ENCODE measurements at places on chromosomes 13 and 19.

DNA sequence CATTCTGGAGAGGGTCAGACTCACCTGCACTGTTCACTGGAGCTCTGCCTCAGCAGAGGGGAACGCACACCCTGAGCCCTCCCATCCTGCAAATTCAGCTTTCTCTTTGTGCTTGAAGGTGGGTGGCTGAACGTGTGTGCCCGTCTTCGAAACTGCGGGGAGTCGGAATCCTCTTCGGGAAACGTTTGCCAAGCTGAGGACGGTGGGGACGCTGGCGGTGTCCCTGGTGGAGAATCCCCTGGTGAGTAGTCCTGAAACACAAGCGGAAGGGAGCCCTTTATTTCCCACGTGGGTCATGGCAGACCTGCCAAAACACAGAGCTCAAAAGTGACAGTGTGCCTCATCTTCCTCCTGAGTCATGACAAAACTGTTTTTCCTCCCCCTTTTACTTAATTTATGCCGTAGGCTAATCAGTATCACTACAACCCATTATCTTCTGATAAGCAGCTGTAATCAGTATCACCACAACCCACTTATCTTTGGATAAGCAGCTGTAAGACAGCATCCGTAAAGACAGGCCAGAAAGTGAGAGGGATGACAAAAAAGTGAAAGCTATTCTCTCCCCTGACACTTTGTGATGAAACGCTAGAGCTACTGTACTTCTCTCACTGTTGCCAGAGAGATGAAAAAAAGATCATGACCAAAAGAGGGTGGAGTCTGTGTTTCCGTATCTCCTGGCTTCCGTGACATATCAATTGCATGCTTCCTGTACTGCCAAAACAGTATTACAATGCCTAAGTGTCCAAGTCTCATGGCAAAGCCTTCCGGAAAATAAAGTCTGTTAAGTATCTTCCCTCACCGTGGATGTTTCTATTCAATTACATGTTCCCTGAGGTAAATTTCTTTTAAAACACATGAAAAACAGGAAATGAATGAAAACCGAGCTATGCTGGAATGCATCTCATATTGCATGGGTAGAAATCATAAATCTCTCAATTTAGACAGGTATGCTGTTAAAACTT, 155.5 kb downstream of the TBC1D4 start:
- DNase-seq = no peak

DNA sequence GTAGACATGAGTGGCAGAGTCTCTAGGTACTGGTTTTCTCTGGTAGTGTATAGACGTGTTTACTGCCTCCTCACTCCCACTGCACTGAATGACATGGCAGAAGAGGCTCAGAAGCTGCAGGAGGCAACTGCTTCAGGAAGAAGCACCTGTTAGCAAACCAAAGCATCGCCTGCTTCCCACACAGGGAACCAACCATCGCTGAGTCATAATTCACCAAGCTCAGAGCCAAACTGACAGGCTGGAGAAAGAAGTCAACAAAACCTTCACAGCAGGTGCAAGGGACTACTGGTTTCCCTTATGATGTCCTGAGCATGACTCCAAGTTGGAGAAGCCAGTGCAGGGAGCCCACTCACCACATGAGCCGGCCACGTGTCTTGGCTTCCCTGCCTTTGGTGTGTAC, 69.8 kb downstream of the KCTD12 start:
- DNase-seq = peak; percentile 91

GRCh38 chr13:29947839-29948238, 97.4 kb upstream of the UBL3 start:
- DNase-seq = no peak

DNA sequence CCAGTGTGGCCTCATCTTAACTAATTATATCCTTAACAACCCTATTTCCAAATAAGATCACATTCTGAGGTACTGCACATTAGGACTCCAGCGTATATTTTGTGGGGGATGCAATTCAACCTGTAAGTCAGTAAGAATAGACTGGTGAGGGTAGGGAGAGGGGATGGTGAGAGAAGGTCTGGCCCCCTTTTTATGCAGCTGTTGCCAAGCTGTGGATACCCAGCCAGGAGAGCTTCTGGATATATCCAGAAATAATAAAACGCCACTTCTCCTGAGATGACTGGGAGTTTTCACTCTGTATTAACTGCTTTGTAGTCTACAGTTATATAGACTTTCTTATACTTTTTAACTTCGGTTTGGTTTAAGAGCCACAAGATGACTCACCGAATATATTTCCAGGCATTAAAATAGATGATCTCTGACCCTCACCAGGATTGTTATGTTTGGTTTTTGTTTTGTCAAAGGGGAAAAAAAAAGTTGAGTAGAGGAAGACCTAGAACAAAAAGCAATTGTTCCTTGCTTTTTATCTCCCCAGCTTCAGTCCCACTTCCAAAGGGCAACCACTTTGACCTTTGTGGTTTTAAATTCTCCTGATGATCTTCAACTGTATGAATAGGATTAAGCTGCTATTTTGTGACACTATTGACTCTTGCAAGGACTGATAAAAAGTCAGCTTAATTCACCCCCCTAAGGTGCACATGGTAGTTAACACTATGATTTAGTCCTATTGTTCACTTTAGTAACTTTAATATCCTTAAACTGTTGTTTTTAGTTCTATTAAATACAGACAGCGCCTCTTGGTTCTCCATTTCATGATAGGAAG, 3.1 kb upstream of the NEK3 start:
- DNase-seq = no peak

- peak; percentile 71 for DNase-seq
Observed at GRCh38 chr19:49512970-49513745, 697 bp downstream of the FCGRT start.

GRCh38 chr13:38686577-38687245, at the start of gene FREM2:
Gene FREM2, plus strand, starts transcription at chr13:38687077. Its CDS starts 268 bp downstream, at chr13:38687345.
- peak; percentile 88 for DNase-seq

- no peak for DNase-seq
Observed at GRCh38 chr19:43351998-43352746, 1.3 kb upstream of the CD177 start.

DNA sequence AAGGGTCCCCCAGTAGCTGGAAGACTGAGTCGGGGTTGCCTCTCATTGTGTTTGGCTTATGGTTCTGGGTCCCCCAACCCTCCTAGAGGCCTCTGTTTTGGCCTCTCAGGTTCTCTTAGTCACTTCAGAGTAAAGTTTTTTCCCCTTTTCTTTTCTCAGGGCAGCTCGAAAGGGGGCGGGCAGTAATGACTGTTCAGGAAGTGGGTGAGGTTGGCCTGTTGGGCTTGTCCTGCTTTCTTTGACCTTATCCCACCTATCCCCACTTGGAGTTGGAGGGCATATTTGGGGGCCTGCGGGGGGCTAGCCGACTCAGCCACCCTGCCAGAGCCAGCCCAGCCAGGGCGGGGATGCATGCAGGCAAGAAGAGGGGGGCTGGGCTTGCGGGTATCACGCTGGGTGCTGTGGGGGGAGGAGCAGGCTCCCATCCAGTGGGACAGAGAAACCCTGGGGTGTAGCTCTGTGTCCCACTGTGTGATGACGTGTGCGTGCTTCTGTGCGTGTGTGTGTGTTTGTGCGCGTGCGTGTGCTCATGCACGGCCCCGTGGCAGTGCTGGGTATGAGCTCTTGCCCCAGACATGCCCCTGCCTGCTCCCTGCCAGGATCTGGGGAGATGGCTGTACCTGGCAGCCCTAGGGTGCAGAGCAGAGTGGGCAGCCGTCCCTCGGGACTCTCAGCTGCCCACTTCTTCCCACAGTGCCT, 1.4 kb downstream of the CIC start:
- no peak for DNase-seq

GRCh38 chr13:41937388-41937787, 23.5 kb downstream of the VWA8 start:
- no peak for DNase-seq

- DNase-seq = peak; percentile 43
Observed at GRCh38 chr13:25469169-25469525, 97.4 kb downstream of the ATP8A2 start.

DNA sequence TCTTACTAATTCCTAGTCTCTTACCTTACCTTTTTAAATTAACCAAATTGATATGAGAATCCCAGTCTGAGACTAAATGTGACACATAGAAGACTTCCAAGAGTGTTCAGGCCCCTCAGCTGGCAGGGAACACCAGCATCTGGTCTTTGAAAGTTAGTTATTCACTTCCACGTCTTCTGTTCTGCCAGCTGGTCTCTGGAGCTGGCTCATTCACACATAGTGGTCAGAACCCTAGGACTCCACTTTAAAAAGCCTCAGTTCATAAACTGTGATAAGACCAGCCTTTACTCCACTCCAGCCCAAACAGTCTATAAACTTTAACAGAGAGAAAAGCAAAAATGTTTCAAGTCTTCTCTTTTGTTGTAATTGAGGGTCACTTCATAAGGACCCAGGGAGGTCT, 263.0 kb downstream of the DCT start:
- no peak for DNase-seq

- DNase-seq = peak; percentile 7
Observed at GRCh38 chr13:30572859-30573275, 44.9 kb upstream of the USPL1 start.

- no peak for DNase-seq
Observed at GRCh38 chr13:52169839-52170238, 10.4 kb upstream of the NEK3 start.

- no peak for DNase-seq
Observed at GRCh38 chr13:41995946-41996345, 35.0 kb upstream of the VWA8 start.

DNA sequence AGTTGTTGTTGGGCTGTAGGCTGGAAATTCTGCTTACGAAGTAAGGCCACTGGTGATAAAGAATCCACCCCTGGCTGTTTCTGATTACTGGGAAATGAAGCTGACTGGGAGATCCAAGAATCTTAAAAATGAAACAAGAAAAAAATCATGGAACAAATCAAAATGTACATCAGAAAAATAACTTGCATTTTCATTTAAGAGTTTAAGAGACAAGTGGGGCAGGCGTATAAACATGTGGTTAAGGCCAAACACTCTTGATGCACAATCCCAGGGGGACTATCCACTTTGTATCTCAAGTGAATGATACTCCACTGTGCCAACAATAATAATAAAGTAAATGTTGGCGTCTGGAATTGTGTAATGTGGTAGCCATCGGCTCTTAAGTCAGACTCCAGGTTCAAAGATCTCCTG, 24.6 kb downstream of the ZMYM5 start:
- DNase-seq = no peak

DNA sequence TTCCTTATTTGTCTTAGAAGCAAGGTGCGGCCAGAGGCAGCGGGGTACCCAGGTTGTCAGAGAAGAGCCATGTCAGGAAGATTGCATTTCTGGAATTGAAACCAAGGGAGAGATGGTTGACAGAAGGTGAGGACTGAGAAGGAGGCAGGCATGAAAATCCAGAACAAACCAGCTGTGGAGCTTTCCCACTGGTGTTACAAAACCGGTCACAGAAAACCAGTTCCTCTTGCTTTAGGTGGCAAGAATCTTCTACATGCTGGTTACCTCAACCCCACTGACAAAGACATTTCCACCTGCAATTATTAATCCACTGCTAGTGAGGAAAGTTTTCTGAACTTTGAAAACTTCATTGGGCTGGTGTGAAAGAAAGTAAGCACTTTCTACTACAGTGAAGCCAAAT, 64.0 kb upstream of the MED4 start:
- DNase-seq = no peak

- DNase-seq = no peak
Observed at GRCh38 chr19:32231020-32231419, 114.4 kb upstream of the ZNF507 start.

GRCh38 chr13:112889351-112890290, 79.4 kb upstream of the MCF2L start:
- no peak for DNase-seq

DNA sequence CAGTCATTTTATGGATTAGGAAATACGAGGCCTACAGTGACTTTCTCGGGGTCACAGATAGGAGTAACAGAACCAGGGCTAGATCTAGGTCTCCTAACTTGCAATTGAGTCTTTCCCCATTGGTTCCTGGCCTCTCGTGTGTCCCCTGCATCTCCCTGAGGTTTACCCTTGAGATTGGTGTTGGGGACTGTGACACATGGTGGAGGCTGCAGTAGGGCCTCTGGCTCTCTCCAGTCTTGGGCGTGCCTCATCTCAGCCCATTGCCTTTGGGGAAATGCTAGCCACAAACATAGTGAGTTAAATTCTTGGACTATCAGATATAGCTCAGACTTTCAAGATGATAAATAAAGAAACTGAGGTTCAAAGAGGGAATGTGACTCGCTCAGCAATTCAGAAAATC, 212.1 kb downstream of the KCNRG start:
- DNase-seq = no peak

DNA sequence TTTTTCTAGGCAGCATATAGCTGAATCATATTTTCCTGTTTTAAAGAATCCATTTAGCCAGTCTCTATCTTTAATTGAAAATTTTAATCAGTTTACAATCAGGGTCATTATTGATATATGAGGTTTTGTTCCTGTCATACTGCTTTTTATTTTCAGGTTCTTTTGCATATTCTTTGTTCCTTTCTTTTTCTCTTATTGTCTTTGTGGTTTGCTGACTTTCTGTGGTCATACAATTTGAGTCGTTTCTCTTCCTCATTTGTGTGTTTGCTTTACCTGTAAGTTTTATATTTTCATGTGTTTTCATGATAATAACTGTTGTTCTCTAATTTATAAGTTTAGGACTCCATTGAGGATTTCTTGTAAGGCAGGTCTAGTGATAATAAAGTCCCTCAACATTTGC, 812.6 kb downstream of the DACH1 start:
- no peak for DNase-seq

All from NCI-H345 (cell line).